ENCODE measurements at places on chromosomes 13 and 19. TPM values are rescaled to one million over a fixed set of nuclear protein-coding genes. Genes with fewer than 3 reads are reported as not detected.

GRCh38 chr19:23440791-23441190 is 45.5 kb upstream of the ZNF91 start:
- DNase-seq: no peak

DNA sequence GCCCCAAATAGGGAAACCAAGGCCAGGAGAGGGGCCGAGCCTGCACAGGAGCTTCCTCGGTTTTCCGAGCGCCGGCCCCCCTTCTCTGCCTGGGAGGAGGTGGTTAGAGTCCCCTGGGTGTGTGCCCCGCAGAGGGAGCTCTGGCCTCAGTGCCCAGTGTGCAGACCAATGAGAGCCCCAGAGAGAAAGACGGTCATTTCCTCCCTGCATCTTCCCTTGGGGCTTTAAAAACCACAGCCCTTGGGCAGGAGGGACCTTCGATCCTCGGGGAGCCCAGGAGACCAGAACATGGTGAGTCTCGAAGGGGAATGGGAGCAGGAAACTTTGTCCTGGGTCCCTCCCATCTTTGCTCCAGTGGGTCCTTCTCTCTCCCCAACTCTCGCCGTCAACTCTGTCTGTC is at the start of gene C5AR1:
Gene C5AR1 (plus strand): TSS at position 254 of the 400 bp plus-strand sequence. CDS start 35 bp downstream, at position 289.
- no peak for DNase-seq

The CEACAM3 gene
- polyA plus RNA-seq: not detected

- DNase-seq: no peak
Observed at GRCh38 chr19:31263328-31263727, 85.9 kb downstream of the TSHZ3 start.

- DNase-seq: no peak
Observed at GRCh38 chr19:58387338-58388174, 487 bp downstream of the RPS5 start.
